ENCODE measurements at places on chromosomes 3 and 15.

- no peak for DNase-seq
Measured at GRCh38 chr3:12143949-12144504, 14.7 kb downstream of the TIMP4 start.

GRCh38 chr3:15042936-15043335 lies 22.2 kb downstream of the MRPS25 start:
- DNase-seq = no peak

- no peak for DNase-seq
Measured at GRCh38 chr3:77338195-77338594, 298.3 kb downstream of the ROBO2 start.

GRCh38 chr15:98085003-98085639 lies 124.6 kb downstream of the ARRDC4 start:
- DNase-seq = no peak

DNA sequence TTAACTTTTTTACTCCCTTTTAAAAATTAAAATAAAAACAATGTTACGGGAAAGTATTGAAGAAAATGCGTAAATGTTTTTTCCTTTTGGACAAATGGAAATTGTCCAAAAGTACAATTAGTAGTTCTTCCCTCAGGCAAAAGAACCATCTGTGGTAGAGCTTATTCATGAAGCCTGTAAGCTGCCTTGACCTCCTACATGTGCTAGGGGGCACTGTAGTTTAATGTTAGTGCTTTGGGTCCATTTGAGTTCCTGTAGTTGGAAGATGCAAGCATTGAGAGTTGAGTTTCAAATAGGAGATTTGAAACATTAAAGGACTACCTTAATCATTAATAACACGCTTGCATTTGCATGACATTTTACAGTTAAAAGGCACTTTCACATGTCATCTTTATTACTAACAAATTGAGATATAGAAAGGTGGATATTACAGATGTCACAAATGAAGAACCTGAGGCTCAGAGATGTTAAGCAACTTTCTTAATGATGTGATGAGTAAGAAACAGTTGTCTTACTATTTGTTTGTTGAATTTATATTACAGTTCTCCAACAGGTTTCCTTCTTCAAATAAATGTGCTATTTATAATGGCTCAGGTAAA lies 1.8 kb upstream of the ZNF385D start:
- DNase-seq = no peak

GRCh38 chr3:32975891-32976595 lies 24.6 kb downstream of the CCR4 start:
- no peak for DNase-seq

DNA sequence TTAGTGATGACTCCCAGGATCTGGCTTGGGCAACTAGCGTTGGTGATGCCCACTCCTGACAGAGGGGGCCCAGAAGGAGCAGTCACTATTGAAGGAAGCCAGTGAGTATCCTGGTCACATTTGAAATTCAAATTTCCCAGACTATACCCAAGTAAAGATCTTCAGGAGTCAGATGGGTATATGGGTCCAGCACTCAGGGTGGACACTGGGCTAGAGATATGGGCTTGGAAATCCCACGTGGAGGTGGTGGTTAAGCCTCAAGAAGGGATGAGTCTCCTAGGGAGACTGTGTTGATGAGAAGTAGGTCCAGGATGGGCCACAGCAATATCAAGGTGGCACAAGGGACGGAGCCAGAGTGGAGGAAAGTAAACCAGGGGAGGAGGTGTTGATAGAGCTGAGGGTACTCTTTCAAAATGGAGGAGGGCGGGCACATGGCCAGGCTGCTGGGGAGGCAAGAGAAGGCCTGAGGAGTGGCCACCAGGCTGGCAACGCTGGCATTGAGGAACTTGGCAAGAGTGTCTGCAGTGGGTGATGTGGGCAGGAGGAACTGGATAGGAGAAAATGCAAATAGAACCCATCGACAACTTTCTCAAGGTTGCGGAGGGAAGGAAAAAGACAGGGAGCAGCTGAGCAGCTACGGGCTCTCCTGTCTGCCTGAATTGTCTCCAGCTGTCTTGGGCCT lies 3.7 kb upstream of the SLCO2A1 start:
- no peak for DNase-seq

GRCh38 chr3:38038447-38038911 lies 529 bp upstream of the DLEC1 start:
- DNase-seq = peak; percentile 33

- no peak for DNase-seq
Measured at GRCh38 chr3:112654492-112654891, 13.5 kb upstream of the CCDC80 start.

DNA sequence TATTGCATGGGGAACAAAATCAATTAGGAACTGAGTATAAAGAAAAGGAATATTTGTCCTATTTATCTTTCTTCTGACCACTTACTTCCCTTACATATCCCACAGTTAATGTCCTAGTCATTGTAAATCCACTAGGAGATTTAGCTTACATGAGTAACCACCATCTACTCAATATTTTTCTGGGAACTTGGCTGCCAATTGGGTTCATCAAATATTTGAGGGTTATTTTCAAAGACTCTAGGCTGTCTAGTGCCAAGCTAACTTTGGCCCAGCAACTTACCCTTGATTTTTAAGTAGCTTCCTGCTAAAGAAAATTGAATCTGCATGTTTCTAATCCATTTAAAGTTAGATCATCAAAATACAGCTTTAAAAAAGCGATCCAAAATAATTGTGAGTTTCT lies 362.5 kb upstream of the EPHA3 start:
- no peak for DNase-seq

All from stimulated activated CD4-positive, alpha-beta T cell treated with anti-CD3 and anti-CD28 coated beads, Interleukin-4, amount 100 ng/mL, for 1 hour (primary cell).